ENCODE measurements at places on chromosomes 5 and 9.

DNA sequence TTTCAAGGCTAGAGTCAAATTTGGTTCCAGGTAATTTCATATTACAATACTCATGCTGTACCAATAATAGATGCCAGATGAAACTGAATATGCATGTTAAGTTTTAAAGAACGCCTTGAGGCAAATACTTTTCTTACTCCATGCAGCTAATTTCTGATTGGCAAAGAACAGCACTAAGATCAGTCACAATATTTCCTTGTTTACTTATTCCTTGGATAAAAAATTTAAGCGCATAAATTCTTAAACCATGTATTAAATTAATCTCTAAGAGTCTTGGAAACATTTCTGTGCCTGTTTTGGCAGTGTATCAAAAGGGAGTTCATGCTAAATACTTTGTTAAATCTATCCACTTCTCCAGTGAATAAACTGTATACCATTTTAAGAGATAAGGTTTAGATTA lies 173.5 kb downstream of the SLC12A2 start:
- no peak for DNase-seq

- no peak for DNase-seq
These were observed 367.1 kb upstream of the RIOK2 start for GRCh38 chr5:97550164-97550563.

DNA sequence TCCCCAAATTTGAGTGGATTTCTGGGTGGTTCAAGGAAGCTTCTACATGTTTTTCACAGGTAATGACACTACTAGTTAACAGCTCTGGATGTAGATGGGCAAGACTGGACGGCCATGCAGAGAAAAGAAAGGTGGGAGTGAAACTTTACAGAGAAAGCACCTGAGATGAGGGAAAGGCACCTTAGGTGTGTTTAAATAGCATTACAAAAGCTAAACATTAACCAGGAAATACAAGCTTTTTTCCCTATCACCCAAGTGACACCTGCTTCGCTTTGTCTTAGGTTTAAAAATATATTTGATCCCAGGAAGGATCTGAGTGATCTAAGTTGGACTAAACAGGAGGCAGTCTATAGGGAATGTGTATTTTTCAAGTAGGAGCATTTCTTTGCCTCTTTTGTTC lies 8.3 kb downstream of the C9orf152 start:
- no peak for DNase-seq

DNA sequence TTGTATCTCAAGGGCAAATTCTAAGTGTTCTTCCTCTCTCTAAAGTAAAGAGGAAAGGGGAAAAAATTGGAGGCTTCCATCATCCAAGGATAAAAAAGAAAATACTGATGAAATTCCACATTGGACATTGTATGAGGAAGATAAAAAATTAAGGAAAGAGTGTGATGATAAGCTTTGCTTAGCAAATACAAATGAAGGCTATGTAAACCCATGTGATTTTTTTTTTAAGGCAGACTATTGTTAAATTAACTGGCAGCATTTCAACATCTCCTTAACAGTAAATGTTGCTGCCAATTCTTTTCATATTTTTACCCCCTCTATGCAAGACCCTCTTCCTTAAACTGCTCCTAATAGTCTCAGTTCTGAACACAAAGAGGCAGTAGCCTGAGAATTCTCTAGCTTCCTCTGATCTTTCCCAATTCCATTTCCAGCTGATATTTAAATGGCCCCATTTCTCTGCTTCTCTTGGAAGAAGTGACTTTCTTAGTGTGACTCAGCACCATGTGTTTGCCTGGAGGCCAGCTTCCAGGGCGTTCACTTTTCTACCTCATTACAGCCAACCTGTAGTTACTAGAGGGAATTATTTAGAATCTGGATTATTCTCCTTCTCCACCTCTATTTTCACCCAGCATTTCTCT lies 159.7 kb downstream of the TLE1 start:
- no peak for DNase-seq

DNA sequence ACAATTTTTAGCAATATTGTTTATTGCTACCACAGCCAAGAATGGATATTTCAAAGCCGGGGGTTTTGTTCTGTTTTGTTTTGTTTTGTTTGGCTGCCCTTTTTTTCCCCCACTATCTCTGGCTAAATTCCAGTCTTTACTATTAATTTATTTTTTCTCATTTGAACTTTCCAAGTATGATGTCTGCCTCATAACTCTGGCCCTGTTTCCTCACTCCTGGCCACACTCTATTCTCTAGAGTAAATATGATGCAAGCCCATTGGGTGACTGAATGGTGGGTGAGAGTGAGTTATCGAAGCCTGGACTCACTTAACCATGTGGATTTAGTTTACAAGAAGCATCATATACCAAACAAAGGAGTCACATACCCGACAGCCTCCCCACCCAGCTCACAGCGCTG lies 41.9 kb downstream of the WDR36 start:
- no peak for DNase-seq

GRCh38 chr5:22852807-22853660 lies at the start of gene CDH12:
TSS of gene CDH12 (minus strand) at chr5:22853344.
- DNase-seq, result no peak

DNA sequence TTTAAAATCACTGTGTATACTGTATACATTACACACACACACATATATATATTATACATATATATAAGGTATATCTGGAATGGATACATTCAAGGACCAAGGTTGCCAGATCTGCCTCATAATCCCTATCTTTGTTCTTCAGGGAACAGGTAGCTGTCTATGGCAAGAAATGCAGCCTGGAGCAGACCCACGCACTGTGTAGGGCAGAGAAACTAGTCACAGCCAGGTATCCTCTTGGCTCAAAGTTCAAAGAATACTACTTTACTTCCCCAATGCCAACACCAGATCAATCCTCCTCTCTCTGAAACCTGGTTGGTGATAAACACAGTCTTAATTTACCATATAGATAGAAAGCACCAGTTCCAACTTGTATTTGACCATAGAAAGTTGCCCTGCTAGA lies 313.6 kb downstream of the PRELID2 start:
- no peak for DNase-seq

DNA sequence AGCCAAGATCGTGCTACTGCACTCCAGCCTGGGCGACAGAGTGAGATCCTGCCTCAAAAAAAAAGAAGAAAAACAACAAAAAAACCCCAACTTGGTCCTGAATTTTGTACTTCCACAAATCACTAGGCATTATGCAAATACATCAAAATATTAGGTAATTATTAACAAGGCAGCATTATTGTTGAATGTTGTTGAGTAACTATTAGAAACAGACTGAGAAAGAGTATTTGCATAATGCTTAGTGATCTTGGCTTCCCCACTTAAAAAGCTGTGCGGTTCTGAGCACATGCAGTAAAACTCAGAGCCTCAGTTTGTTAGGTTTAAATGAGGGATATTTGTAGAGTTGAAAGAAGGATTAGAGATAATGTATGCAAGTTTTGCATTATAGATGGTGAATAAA lies 64.2 kb downstream of the SCAMP1 start:
- DNase-seq, result no peak

Measured in naive thymus-derived CD8-positive, alpha-beta T cell (primary cell).